ENCODE measurements at places on chromosomes 7 and 10. TPM values are rescaled to one million over a fixed set of nuclear protein-coding genes. Genes with fewer than 3 reads are reported as not detected.

Gene ASB4
- 1.6 TPM for polyA plus RNA-seq

Gene UNCX
- not detected for polyA plus RNA-seq

DNA sequence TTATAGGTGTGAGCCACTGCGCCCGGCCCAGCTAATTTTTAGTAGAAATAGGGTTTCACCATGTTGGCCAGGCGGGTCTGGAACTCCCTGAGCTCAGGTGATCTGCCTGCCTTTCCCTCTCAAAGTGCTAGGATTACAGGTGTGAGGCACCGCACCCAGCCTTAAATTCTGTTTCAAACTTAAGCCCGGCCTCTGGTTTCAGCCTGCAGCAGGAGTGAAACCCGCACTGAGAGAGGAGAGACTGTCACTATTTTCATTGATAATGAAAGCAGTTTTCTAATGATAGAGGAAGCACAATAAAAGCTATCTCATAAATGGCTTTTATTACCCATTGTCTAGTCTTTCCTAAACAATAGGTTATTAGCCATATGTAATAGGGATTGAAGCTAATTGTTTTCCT, 415.5 kb downstream of the GALNT17 start:
- no peak for DNase-seq

- no peak for DNase-seq
These were observed 63.1 kb downstream of the MALRD1 start for GRCh38 chr10:19111501-19112267.

Gene SPDYE9
- 1.1 TPM for polyA plus RNA-seq

- DNase-seq: no peak
These were observed 19.8 kb downstream of the CDK1 start for GRCh38 chr10:60798031-60798430.

DNA sequence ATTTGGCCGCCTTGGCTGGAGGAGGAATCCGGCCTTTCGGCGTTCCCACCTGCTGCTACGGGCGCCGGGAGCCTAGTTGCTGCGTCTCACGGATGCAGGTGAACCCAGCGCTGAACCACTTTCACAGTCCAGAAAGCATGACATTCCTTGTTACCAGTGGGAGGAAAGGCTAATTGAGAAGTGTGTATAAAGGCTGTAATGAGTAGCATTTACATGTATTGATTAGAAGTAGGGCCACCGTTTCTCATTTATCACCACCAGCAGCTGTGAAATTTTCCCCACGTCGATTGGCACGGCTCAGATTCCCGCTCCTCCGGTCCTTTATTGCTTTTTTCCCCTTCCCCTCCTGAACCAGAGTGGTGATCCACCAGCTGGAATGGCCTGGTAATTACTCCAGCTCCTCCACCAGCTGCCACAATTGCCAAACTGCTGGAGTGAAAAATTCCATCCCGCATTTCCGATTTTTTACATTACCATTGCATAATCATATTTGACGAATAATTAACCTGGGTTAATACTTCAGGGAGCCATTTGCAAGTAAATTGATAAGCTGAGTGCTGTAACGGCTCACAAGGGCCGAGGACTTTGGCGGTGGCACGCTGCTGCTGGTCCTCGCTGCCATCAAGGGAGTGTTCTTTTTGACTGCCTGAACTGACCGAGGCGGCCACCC, 153.3 kb downstream of the POU6F2 start:
- peak; percentile 8 for DNase-seq
